IPS-NIHi11 (cell line): ENCODE measurements at places on chromosomes 3 and 15.

DNA sequence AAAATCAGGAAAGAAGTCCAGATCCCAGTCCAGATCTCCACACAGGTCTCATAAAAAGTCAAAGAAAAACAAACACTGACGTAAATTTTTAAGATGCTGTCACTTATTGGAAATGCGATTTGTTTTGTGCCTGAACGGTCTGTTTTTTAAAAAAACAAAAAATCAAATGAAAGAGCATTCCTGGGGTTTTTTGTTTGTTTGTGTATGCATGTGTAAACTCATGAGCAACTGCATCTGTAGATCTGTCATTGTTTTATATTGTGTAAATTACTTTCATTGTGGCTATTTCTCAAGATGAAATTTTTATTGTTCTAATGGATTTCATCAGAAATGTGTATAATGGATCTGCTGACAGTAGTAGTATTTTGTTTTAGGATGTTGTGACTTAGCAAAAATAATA is 55.0 kb downstream of the U2SURP start:
- DNase-seq = no peak

DNA sequence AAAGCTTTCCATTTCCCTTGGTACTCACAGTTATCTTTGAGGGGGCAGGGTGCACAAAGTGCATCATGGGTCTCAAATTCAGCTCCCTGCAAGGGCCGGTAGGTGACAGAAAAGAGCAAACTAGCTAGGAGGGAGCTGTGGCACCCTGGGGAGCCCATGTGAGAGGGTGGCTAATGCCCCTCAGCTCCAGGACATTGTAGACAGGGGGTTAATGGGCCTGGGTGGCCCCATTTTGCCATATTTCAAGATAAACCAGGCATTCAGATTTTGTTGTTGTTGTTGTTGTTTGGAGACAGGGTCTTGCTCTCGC is 3.7 kb upstream of the SLC6A6 start:
- DNase-seq = no peak

DNA sequence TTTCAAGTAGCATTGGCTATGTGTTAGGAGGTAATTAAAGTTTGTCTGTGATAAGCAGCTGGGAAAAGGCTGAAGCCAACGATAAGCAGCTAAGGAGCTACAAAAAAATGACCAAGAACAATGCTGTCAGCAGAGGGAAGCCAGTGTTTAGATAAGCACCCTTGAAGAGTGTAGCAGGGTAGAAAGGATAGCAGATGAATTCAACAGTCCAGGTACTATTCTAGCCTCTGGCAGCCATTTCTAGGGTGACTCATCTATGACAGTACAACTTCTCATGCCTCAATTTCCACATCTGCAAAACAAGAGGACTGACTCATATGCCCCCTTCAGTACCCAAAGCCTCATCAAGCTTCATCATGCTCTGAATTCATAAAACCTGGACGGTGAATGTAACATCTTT is 617.6 kb upstream of the UBE2E2 start:
- DNase-seq = no peak

- no peak for DNase-seq
Observed at GRCh38 chr3:127835993-127836882, 13.9 kb upstream of the MGLL start.

DNA sequence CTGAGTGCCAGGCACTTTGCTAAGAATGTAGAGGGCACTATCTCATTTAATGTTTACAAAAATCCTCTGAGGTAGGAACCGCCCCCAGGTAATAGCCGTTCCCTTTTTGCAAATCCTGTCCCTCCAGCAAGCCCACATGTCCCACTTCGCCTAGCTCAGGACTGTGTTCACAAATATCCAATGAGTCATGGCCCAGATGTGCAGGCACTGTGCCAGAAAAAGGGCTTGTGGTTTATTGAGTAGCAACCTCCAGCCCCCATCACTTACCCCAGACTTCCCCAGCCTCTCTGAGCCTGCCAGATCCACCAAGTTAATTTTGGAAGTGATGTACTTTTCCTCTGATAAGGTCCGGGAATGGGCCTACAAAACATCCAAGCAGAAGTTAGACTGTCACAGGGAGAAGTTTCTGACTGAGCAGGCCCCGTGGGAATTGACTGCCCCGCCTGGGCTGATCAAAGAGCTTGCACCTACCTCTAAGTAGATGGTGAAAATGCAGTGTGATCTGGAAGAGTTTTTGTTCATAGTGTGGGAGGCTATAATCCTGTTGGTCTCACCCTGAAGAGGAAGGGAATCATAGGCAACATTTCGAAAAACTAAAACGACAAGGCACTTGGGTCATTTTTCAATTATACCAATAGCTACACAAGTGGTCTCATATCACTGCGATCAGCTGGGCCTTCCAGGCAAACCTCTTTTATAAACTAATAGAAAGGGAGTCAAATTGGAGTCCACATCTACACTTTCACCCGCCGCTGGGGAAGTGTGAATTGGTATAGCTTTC is 15.7 kb downstream of the KIF9 start:
- DNase-seq = no peak

DNA sequence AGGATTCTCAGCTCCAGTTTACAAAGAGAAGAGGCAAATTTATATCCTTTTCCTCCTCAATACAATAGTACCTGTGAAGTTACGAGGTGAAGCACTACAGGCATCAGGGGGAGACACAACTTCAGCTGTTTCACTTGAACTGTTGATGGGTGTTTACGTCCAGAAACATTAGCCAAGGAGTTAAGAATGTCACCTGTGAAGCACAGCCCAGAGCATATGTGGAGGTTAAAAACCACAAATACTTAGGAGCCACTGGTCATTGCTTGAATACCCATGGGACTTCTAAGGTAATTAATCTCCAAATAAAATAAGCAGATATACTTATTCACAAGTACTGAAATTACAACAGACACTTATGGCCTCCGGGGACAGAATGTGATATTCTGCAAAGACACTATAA is 246.5 kb downstream of the ULK4 start:
- DNase-seq = no peak

- DNase-seq = no peak
Observed at GRCh38 chr15:71686221-71687050, 123.9 kb upstream of the NR2E3 start.

GRCh38 chr15:67922971-67923945 is 83.4 kb upstream of the RNU6-1 start:
- no peak for DNase-seq
